ENCODE measurements at places on chromosomes 6 and 20.

- DNase-seq = no peak
These were observed 100.3 kb downstream of the REV3L start for GRCh38 chr6:111382476-111383294.

GRCh38 chr6:69584536-69584912, 212.3 kb downstream of the LMBRD1 start:
- peak; percentile 39 for DNase-seq

DNA sequence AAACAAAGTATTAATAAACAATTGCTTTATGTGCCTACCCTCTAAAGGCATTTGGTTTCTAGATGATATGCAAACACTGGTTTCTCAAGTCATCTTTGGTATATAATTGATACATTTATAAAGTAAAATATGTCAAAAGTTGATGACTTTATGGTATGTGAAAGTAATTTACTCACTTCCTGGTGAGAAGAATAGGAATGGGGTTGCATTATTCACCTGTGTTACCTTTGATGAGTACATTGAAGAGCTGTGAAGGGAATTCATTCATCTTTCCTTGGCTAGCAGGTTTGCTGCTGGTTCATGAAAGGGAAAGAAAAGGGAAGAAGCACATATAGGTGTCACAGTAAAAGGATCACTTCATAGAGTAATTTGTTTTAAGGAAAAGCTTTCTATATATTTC, 20.4 kb downstream of the RNF217 start:
- no peak for DNase-seq

DNA sequence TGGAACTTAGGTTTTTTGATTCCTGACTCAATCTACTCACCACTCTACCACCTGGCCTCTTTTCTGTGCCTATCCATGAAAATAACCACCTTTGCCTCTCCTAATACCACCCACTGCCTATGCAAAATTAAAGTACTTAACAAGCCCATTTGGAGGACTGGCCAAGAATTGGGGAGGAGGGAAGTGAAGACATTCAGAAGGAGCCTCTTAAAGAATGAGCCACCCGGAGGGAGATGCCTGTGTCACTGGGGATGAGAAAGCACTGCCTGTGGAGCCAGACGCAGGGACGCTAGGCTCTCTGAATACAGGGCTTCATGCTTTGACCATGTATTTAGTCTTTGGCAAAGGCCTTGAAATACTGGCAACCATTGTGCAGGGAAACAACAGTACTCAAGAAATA, 40.0 kb upstream of the MRPS10 start:
- no peak for DNase-seq

GRCh38 chr6:96235927-96236326, 220.2 kb downstream of the FUT9 start:
- peak; percentile 96 for DNase-seq

- peak; percentile 8 for DNase-seq
These were observed 67.2 kb downstream of the DTNBP1 start for GRCh38 chr6:15595461-15596173.

DNA sequence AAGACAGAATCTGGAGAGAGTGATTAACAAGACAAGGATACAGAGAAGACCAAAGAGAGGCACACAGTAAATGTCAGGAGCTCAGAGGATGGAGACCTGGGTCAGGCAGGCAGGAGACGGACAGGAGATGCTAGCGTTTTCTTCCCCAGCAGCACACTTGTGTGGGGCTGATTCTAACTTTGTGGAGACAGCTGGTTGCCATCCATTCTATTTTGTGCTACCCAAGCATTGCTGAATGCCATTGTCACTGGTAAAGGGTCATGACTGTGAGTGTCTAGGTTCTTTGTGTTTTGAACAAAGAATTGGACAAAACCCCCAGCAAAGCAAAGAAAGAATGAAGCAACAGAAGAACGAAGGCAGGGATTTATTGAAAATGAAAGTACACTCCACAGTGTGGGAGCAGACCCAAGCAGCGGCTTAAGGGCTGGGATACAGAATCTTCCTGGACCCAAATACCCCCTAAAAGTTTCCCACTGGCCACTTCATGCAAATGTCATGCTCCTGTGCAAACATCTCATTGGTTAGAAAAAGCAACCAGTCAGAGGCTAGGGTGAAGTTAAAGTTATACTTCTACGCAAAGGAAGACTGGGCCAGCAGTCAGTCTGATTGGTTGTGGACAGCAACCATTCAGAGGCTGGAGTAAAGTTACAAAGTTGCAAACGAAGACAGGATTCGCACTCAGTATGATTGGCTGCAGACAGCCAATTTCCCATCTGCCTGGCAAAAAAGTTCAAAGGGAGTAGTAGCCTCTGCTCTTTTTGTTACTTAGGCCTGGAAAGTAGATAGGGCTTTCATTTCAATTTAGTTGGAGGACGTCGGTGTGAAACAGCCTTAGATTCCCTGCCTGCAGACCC, 17.5 kb downstream of the PTK7 start:
- peak; percentile 92 for DNase-seq

DNA sequence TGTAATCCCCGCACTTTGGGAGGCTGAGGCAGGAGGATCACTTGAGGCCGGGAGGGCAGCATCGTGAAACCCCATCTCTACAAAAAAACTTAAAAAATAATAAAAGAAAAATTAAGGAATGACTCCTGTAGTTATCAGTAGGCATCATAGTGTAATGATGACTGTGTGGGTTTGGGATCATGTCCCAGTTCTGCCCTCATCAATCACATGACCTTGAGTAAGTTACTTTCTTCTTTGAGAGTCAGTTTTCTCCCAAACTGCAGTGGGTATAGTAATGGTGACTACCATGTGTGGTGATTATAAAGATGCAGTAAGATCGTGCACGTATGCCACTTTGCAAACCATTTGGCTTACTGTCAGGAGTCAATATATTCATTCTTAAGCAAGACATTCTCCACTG, 89.2 kb downstream of the TXNDC5 start:
- peak; percentile 58 for DNase-seq

DNA sequence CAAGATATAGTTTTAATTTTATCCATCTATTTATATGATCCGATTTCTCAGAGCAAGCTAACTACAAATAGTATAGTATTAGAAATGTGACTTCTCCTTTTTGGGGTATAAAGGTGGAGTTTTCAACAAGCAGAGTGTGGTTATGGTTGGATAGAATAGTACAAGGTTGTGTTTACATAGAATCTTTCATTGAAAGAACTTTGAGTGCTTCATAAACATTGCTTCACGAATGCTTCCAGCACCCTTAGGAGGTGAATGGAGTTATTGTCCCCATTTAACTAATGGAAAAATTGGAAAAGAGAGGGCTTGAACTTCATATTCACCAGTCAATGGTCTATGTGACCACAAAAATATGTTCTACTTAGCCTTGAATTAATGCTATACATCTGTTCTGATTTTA, 134.1 kb upstream of the CITED2 start:
- DNase-seq = no peak

GRCh38 chr6:11262242-11262641, 29.8 kb upstream of the NEDD9 start:
- no peak for DNase-seq

DNA sequence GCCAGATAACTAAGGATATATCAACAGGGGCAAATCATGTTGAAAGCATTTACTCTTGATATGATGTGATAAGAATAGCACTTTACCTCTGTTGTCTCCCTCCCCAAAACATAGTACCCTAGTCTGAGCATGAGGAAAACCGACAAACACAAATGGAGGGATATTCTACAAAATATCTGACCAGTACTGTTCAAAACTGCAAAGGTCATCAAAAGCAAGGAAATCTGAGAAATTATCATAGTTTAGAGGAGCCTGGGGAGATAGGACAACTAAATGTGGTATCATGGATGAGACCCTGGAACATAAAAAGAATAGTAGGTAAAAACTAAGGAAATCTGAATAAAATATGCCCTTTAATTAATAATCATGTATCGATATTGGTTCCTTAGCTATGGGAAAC, 483.3 kb upstream of the RNF217 start:
- DNase-seq = no peak

- DNase-seq = no peak
These were observed 43.5 kb downstream of the TTI1 start for GRCh38 chr20:37989601-37990295.

- no peak for DNase-seq
These were observed 15.4 kb downstream of the RAMACL start for GRCh38 chr6:166570929-166571713.

GRCh38 chr6:1287103-1287591, 24.8 kb upstream of the FOXQ1 start:
- DNase-seq = peak; percentile 70

DNA sequence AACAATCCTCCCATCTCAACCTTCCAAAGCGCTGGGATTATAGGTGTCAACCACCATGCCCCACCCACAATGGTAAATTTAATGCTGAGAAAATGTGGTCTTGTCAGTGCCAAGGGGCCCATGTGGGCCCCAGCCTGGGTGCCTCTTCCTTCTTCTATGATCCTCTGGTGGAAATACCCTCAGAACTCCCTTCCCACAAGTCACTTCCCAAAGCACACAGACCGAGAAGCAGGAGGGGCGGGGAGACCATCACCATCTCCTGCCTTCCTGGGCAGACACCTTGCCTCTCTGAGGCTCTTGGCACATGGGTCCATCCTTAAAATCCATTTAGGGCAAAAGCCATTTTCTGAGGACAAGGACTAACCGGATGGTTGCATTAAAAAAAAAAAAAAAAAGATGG, 59.0 kb downstream of the NOL4L start:
- DNase-seq = no peak

DNA sequence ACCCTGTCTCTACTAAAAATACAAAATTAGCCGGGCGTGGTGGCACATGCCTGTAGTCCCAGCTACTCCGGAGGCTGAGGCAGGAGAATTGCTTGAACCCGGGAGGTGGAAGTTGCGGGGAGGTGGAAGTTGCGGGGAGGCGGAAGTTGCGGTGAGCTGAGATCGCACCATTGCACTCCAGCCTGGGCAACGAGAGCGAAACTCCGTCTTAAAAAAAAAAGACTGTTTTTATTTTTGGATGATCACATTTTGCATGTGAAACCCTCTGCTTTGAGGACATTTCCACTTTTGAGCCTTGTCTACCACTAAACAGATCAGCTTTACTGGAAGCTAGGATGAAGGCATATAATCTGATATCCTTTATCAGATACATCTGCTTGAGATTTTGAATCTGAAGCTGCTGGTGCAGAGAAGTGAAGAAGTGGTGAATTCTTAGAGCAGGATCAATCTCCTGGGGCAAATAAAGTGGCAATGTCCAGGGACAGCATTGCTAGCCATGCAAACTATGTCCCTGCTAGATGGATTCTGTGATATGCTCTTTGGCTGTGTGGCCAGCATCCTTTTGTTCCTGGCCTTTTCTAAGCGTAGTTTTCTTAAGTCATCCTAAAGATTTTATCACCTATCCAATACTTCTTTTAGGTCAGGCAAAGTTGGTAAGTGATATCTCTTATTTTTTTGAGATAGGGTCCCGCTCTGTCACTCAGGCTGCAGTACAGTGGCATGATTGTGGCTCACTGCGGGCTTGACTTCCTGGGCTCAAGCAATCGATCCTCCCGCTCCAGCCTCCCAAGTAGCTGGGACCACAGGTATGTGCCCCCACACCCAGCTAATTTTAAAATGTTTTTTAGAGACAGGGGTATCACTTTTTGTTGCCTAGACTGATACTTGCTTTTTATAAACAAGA, 23.3 kb downstream of the RBL1 start:
- no peak for DNase-seq

GRCh38 chr6:113857556-113858479, 673 bp downstream of the MARCKS start:
- DNase-seq = peak; percentile 27

DNA sequence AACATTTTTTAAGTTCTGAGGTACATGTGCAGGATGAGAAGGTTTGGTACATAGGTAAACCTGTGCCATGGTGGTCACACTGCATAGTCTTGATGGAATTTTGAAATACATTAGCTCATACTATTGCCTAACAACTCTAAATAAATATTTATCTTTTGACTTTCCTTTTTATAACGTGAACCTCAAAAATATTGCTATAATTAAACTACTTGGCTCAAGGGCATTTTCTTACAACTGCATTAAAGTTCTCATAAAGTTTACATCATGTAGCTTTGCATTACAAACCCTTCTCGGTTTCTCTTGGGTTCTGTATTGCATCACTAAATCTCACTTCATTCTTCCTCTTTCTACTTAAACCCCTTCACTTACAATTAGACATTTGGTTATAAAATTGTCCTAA, 636.0 kb upstream of the PTCHD4 start:
- no peak for DNase-seq

DNA sequence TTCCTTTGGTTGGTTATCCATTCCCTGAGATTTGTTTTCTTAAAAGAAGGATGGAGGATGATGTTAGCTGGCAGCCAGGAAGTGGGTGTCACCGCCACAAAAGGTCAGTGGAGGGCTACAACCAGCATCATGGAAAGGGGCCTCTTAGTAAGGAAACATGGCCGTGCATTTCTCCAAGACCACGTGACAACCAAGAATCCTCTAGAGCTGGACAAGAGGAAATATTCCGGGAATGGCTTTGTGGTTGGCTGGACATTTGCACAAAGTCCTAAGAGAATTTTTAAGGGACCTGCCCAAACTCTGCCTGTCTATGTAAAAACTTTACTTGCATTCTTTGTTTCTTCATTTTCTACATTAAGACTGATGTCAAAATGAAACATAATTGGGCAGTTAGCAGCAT, 399.9 kb upstream of the MARCKS start:
- DNase-seq = peak; percentile 97

GRCh38 chr6:110557199-110557598, 80.8 kb upstream of the SLC22A16 start:
- DNase-seq = no peak

GRCh38 chr6:21678990-21679389, 85.4 kb downstream of the SOX4 start:
- peak; percentile 93 for DNase-seq

DNA sequence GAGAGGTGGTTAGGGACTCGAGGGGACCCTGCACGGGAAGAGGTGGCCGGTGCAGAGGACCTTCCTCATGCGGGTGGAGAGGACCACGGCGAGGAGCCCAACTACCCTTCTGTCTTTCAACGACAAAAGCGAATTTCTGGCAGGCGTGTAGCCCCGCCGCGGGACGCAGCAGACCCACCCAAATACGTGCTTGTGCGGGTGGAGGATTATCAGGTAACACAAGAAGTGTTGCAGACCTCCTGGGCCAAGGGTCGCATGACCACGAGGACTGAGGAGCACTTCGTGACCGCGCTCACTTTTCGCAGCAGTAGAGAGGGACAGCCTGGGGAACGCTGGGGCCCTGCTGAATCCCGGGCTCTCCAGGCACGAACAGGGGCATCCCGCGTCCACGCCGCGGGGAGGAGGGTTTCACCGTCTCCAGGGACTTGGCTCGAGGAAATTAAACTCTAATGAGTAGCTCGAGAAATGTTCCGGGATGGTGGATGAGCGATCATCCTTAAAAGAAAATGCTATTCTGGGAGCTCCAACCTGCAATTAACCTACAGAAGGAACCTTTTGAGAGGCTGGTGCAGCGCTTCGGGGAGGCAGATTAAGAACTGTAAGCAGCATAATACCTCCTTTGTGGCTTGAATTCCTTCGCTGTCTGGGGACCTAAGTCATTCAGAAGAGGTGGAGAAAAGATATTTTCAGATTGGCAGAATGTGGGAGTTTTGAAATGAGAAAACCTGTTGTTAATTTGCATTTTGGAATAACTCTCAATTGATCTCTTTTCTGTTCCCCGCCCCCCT, 804 bp downstream of the C6orf141 start:
- DNase-seq = no peak
